Fibroblast of skin of back (primary cell): ENCODE measurements at places on chromosomes 5 and 9.
A peak's percentile ranks its signal among the peaks of the same experiment; 100 is the strongest.

- peak; percentile 30 for DNase-seq
Measured at GRCh38 chr5:148499452-148499851, 115.7 kb downstream of the FBXO38 start.

DNA sequence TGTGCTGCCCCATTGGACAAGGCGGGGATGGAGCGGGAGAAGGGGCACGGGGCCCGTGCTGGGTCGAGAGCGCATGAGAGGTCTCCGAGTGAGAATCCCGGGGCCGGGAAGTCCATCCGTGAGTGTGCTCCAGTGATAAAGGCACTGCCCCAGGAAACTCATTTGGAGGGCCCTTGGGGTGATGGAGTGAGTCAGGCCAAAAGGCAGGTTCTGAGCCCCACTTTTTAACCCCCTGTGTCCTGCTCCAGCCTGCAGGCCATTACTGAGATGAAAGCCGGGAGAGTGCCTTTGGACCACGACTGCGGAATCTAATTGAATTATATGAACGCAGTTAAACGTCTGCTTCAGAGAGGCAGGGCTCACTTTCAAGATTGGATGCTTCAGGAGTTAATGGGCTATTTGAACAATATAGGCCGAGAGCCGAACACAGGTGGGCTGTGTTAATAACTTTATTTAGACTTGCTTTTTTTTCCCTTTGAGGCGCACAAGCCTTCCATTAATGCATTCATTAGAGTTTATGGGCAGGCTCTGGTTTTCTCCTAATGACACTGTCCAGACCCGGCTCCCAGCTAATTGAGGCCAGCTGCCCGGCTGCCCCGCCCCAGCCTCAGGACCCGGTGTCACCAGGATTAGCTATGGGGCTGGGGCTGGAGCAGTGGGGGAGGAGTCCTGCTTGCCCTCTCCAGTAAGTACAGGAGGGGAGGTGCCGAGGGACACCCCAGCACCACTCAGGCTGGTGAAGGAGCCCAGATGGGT is 79.1 kb upstream of the LMX1B start:
- no peak for DNase-seq

- no peak for DNase-seq
Measured at GRCh38 chr5:17255471-17256021, 38.1 kb downstream of the BASP1 start.

DNA sequence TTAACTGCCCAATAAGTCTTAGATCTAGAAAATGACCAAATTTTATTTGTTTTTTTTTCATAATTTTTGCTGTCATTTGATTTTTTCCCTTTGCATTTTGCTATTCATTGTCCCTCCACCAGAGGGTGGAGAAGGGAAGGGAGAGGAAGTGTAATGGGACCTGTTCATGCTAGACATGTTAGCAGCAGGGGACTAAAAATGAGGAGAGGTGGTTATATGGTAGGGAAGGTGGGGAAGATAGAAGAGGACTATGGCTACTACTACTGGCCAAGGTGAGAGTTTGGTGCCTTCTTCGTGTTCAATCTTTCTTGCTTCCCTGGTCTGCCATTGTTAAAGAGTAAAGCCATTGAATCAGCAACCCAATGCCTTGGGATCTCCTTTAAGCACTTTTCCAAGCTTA is 6.4 kb downstream of the GRIA1 start:
- DNase-seq = peak; percentile 59

DNA sequence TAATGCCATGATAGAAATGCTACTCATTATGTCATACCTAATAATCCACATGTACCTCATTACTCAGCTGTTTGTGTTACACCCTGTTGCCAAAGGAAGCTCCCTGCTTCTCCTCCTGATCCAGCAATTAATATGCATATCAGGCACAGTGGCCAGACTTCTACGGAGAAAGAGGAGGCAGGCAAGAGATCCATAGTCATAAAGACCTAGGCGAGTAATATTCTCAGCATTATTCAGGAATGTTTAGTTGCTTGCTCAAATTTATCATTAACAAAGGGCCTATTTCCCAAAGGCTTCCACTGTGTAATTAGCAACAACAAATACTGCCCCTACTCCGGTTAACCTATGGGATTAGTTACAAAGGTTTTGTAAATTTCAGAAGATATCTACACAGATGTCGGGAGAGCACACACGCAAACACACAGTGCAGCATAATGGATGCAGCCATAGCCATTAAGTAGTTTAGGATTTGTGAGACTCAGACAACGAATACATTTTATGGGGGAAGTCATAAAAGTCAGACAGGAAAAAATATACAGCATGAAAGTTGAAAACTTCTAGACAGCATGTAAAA is 192.6 kb downstream of the EFNA5 start:
- no peak for DNase-seq

GRCh38 chr5:179930788-179931473 is 23.2 kb upstream of the TBC1D9B start:
- DNase-seq = no peak

- DNase-seq = no peak
Measured at GRCh38 chr5:176381979-176382378, 6.4 kb downstream of the NOP16 start.

- no peak for DNase-seq
Measured at GRCh38 chr5:170275376-170275994, 22.1 kb downstream of the LCP2 start.

DNA sequence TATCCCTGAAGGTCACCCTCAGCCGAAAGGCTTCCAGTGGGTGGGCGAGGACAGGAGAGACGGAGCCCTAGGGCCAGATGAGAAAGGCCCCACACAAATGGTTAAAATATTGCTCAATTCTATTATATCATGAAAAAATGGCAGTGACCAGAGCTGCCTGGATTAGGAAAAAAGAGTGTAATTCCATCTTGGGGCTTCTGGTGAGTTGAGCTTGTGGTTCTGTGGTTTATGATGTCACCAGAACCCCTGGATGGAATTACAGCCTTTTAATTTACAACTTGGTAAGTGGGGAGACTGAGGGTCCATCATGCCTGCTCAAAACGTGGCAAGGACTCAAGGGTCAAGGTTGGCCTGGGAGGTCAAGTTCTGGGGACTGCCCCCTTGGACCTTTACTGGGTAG is 55.5 kb upstream of the STC2 start:
- DNase-seq = no peak

DNA sequence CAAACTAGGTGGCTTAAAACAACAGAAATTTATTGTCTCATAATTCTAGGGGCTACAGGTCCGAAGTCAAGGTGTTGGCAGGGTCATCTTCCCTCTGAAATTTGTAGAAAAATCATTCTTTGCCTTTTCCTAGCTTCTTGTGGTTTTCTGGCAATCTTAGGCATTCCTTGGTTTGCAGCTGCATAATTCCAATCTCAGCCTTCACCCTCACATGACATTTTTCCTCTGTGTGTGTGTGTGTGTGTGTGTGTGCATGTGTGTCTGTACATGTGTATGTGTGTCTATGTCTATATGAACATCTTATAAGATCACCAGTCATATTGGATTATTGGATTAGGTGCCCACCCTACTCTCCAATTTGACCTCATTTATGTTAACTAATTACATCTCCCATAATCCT is 330.6 kb downstream of the CHSY3 start:
- DNase-seq = peak; percentile 38

DNA sequence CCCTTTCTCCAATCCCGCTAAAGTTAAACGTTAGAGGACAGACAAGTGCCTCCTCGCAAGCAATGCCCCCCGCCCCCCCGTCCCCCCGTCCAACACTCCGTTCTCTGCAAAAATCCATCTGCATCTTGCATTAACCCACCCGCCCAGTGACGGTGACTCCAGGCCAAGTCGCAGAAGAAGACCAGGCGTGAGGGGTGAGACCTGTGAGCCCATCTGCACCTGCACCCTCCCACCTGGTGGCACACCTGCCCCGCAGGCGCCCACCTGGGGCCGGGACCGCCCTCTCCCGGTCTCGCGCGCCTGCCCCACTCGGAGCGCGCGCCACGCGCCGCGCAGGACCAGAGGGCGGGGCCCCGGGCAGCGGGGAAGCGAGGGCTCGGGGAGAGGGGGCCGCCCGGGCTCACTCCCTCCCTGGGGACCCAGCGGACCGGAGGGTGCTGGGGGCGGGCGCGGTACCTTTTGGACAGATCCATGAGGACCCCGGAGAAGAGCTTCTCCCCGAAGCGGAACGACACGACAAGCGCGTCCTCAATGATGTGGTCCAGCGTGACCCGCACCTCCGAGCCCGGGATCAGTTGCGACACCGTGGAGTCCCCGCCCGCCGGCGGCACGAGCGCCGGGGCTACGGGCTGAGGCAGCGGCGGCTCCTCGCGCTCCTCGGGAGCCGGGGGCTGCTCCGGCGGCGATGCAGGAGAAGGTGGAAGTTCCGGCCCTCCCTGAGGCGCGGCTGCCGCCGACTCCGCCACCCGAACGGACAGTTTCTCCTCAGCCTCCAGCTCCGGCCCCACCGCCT is 705 bp downstream of the PWWP2A start:
- DNase-seq = peak; percentile 13

DNA sequence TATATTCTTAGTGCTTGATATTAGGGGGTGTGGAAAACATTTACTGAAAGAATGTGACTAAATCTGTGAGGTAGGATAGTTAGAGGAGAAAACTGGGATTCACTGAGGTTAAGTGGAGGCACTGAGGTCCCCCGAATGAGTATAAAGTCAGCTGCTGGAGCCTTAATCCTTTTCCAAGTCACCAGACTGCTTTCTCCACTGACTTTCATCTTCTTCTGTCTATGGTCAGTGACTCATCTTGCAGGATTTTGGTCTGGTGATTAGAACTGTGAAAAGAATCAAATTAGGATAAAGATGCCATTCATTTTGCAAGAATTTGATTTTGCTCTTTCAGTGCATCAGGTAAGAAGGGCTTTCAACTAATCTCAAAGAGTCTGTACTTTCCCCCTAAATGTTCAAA is 89.3 kb upstream of the ALDH1A1 start:
- DNase-seq = peak; percentile 40

- DNase-seq = no peak
Measured at GRCh38 chr5:112257976-112258375, 161.1 kb downstream of the EPB41L4A start.

- no peak for DNase-seq
Measured at GRCh38 chr9:90848866-90849265, 47.2 kb downstream of the SYK start.

GRCh38 chr9:3977614-3978112 is 322.2 kb downstream of the GLIS3 start:
- no peak for DNase-seq

DNA sequence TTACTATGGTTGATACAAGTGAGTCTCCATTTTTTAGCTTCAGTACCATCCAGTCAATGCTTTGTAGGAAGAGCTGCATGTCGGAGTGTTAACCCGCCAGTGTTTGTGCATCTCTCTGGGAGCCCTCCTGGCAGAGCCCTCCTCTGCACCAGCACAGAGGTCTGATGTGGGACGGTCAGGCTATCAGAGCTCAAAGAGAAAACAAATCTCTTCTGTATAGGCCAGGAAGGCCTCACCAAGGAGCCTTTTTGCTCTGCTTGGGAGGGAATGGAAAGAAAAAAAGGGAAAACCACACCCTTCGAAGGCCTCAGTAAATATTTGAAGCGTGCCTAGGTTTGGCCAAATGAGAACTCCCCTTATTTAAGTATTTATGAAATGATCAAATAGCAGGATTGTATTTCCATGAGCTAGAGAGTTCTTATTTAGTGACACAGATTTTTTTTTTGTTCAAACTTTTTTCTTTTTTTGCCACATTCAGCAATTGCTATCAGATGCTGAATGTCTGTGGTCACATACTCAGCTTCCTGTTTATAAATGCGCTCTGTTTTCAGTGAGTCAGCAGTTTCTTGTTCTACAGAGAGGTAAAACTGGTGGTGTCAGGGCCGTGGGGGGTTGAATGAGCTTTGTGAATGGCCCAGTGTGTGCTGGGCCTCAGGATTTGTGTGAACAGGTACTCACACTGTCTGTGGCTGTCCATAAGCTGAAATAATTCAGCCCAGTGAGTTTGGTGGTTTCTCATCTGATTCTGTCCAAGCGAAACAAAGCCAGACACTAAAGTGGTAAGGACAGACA is 226.6 kb downstream of the SNX18 start:
- DNase-seq = peak; percentile 95

DNA sequence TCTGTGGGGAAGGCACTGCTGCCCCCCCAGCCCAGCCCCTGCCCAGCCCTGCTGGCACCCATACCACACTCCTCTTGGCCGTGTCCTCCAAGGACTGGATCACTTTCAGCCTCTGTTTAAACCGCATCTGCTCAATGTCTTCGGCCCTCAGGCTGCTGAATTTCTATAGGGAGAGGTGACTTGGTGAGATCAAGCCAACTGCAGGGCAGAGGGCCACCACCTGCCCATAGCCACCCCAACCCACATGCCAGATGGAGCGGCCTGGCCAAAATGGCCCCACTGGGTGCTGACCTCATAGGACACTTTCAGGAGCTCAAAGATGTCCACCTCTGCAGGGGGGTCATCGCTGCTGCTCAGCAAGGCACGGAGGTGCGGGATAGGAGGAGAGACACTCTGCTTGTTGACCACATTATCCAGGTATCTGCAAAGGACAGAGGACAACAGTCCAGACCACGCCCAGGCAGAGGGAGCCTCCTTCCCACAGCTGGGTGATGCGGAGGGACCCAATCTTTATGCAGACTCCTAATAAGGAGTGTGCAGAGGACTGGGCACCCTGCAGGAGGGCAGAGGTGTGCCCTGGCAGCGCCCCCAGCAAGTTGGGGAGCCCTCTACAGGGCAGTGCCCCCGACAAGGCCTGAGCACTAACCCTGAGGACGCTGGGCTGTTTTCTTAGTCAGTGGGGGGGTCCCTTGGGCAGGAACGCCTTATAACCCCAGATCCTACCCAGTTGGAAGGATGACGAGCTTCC is 14.4 kb upstream of the MRNIP start:
- DNase-seq = no peak

DNA sequence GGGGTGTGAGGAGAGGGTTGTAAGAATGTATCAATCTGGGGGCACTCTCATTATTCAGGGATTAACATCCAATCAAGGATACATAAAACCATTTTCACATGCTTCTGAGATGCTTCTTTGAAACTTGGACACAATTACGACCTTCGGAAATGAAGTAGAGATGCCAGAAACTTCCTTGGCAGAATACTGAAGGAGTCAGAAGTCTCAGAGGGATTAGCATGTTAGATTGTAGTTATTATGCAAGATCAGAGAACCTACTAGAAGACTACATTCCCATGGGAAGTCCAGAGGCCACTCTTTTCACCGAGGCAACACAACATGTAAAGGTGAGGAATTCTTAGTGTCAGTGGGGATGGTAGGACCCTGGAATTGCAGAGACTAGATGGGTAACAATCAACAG is 5.1 kb upstream of the SLC22A4 start:
- DNase-seq = no peak

DNA sequence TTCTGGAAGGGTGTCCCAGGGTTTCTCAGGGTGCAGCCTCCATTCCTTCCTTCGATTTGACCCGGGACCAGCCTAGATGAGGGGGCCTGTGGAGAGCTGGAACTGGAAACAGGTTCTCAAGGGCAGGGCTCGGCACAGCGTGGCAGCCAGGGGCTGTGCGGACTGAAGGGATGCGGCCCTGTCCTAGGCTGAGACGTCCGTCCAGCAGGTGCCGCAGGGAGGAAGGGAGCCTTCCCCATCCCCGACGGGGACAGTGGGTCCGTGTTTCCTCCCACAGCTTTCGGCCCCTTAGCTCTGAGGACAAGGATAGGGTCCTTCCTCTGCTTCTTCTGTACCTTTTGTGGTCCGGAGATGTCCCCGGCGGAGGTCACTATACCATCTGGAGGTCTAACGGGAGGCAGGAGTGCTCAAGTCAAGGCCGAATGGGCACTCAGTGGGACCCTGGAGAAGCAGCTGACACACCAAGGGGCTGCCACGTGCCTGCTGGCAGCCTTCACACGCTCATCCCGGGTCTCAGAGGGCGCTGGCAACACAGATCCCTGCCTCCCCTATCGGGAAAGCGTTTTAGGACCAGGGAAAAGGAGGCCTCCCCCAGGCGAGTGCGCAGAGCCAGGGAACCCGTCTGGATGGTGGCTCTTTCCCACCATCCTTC is 49.9 kb downstream of the USP20 start:
- no peak for DNase-seq

GRCh38 chr9:121640491-121641223 is 10.8 kb upstream of the DAB2IP start:
- DNase-seq = no peak
